ENCODE measurements at places on chromosomes 7 and 10.

DNA sequence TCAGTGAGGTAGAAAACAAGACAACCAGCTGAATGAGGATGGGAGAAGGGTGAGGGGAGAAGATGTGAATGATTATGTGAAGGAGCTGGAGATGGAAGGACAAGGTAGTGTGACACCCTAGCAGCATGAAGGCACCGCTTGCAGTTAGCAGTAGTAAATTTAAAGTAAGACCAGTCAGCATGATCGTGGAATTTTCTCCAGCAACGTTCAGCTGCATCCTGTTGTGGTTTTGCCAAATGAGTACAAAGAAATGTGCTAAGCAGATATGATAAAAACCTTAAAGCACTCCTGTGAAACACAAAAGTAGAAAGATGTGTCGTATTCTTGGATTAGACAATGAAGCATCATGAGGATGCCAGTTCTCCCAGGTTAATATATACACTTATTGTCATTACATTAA is 34.1 kb upstream of the IFRD1 start:
- DNase-seq = no peak

DNA sequence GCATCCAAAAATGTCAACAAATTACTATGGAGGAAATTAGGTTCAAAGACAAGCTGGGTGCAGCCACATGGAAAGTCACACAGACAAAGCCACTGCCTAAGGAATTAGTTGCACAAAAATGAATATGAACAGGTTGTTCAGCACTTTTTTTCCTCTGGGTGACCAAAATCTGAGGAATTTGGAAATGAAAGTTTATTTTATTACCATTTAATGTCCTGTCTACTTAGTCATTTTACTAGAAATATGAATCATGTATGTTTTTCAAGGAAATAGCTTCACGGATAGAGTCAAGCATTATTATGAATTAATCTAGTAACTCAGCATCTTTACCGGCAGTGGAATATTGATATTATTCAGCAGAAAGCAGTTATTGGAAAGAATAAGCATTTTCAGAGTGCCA is 106.3 kb downstream of the ANK3 start:
- no peak for DNase-seq

DNA sequence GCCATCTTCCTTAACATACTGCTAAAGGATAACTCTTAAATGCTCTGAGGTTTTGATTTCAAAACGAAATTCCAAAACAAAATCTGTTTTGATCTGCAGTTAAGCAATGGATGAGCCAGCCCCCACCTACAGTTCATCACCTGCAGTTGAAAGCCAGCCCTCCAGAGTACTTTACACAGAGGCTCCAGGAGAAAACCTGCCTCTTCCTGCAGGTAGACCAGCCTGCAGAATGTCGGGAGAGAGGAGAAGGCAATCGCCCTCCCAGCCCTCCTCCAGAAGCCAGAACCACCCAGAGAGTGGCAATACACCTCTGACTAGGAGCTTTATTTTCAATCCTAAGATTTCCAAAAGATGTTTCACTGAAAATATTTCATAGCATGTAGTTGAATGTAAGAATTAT is 798.1 kb downstream of the GATA3 start:
- DNase-seq = no peak

GRCh38 chr7:103712991-103713778 is 267.2 kb upstream of the SLC26A5 start:
- no peak for DNase-seq

- DNase-seq = no peak
Measured at GRCh38 chr10:67965456-67965855, 81.0 kb downstream of the SIRT1 start.

DNA sequence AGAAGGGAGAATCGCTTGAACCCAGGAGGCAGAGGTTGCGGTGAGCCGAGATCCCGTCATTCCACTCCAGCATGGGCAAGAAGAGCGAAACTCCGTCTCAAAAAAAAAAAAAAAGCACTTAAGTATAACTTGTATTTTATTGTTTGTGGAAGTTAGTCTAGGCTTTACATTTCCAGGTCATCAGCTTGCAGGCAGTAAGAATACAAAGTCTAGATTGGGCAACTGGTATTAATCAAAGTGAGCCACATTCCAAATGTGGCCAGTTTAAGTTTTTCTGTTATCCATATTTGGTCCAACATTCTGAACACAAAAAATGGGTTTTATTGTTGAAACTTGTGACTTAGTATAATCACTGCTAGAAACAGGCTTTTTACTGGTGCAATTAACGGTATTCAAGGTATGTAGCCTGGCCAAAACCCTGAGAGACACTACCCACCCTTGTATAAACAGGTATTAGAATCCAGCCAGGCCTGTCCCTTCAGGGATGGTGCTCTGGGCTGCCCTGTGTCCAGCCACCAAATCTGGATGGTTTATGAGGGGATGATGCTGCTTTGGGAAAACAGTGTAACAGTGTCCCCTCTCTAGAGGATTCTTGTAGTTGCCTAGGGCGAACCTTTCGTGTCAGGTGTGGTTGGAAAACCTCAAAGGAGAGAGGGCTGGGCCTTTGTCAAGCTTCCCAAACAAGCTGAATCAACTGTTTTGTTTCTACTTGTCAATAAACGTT is 122.1 kb upstream of the EFCAB10 start:
- DNase-seq = no peak

- DNase-seq = no peak
Measured at GRCh38 chr7:1922071-1922869, 252.2 kb downstream of the ELFN1 start.

DNA sequence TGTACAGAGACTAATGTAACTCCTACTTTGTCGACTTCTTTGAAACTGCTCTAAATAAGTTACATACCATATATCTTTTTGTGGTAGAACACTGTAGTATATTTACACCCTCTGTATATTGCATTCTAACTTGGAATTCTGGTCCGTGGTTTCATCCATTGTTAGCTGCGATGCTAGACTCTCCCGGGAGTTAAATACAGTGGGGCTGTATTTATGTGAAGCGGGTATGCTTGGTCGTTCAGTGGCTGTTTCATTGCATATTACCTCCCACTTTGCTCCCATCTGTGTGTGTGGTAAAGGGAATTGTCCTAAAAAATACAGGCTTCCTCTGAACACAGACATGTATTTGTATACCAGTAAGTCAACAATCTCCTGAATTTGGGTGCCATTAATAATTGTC is 231.1 kb downstream of the SLC25A13 start:
- no peak for DNase-seq

- DNase-seq = no peak
Measured at GRCh38 chr7:79157281-79157680, 296.2 kb downstream of the MAGI2 start.

- DNase-seq = no peak
Measured at GRCh38 chr10:91012502-91012901, 91.6 kb upstream of the ANKRD1 start.

GRCh38 chr7:11612737-11613136 is 219.3 kb downstream of the THSD7A start:
- no peak for DNase-seq

DNA sequence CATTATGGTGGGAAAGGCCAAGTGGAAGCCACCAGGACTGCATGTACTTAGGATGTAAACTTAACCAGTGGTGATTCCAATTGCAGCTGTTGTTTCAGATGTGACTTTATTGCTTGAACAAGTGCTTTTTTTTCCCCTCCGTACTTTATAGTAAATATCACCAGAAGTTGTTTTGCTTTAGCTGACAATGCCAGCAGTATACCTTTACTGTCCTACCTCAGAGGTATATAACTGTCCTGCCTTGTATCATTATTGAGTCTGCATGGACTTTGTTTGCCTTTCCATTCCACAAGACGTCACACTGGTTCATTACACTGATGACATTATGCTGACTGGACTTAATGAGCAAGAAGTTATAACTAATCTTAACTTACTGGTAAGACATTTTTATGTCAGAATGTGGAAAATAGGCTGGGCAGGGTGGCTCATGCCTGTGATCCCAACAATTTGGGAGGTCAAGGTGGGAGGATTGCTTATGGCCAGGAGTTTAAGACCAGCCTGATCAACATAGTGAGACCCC is 77.1 kb upstream of the RAB18 start:
- no peak for DNase-seq

- DNase-seq = no peak
Measured at GRCh38 chr10:15539262-15539661, 168.2 kb upstream of the FAM171A1 start.

- DNase-seq = peak; percentile 30
Measured at GRCh38 chr7:69373171-69374043, 224.9 kb upstream of the AUTS2 start.

DNA sequence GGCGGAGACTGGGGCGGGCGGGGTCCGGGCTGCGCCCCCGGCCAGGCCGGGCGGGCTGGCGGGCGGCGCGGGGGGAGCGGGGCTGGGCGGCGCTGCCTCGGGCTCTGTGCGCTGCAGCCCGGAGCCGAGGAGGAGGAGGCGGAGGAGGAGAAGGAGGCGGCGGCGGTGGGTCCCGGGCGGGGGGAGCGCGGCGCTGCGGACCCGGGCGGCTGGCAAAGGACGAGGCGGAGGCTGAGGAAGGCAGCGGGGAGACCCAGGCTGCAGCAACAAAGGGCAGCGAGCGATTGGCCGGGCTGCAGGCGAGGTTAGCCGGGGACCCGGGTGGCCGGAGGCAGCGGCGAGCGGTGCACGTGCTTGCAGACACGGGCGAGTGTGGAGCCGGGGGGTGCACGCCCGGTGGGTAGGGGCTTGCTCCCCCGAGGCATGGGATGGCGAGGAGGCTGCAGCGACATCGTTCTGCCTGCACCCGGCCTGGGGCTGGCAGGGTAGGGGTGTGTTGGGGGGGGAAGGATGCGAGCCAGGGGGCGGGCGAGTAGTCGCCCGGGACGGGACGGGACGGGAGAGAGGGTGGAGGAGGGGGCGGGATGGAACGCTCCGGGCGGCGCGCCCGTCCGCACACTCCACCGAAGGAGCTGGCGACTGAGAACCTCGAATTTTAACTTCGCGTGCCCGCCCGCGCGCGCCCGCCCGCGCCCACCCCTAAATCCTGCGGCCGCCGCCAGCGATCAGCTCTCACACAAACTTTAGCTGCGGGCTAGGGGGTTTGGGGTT is 844 bp upstream of the KAT6B start:
- DNase-seq = no peak

DNA sequence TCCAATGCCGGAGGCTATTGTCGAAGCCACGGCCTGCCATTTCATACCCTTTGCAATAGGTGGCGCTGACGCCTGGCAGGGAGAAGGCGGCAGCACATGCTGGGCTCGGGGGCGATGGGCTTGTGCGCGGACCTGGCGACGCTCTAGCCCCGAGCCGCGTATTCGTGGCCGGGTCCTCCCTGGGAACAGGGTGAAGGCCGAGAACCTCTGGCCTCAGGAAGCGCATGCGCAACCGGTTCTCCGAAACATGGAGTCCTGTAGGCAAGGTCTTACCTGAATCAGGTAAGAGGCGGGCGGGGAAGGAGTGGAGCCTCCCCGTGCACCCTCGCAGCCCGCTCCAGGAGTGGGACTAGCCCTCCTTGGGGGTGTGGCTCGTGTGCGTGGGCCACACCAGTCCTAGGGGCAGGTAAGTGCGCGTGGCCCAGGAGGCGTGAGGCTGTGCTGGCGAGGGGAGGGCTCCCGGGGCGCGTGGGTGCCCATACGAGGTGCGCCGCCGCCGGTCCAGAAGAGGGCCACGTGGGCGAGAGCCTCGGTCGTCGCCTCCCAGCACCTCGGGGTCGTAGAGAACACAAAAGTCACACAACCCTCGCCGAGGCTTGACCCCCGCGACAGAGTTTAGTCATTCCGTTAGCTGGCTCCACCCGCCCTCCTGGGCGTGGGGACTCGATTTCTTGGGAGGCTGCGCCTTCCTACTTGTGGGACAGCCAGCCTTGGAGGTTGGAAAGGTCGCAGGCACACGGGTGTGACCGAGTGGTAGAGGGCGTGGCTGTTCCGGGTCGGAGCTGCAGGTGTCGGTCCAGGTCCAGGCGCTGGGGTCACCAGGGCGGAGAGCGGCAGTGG is 5.6 kb upstream of the MEST start:
- no peak for DNase-seq

DNA sequence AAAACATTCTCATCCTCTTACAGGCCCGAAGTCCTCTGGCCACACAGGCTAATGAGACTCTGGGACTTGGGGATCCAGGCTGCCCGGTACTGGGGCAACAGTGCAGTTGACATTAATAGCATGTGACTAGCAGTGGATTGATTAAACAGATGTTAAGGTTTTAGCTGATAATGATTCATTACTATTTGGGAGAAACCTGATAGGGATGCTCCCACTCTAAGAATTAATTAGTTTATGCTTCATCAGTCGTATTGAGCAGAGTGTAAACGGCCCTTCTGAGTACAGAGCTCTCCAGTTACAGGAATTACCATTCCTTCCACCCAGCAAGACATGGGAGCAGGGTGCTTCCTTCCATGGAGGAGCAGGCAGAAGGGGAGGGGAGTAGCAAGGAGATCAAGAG is 82.7 kb downstream of the RPS24 start:
- no peak for DNase-seq

GRCh38 chr10:94631077-94631875 is 52.3 kb upstream of the CYP2C18 start:
- DNase-seq = no peak

DNA sequence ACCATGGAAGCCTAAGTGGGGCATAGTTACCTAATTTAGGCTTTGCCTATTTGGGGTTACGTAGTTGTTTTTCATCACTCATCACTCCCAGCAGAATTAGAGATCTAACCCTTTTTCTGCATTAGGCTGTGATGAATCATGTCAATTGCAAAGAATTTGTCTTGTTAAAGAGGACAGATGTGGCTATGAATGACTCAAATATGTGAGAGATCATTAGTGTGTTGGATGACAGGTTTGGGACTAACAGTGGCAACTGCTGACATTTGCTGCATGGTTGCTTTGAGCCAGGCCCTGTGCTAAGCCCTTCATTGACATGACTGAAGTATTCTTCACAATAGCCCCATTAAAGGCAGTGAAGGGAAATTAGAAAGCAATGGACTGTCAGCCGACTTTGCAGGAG is 83.4 kb upstream of the BMPER start:
- DNase-seq = no peak

DNA sequence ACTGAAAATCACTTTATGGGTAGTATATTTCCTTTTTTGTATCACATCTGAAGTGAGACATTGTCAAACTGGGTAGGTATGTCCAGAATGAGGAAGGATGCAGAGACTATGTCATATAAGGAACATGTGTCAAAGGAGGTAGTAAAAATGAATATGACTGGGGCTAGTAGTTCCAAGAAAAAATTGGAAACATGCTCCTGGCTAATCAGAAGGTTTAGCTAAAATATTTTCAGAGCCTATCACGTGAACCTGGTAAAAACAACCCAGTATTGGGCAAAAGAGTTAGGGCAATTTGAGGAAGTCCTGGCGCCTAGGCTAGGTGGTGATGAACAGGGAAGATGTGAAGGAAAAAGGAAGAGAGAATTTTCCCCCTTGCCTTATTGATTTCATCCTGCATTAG is 26.4 kb downstream of the ENTPD1 start:
- no peak for DNase-seq

DNA sequence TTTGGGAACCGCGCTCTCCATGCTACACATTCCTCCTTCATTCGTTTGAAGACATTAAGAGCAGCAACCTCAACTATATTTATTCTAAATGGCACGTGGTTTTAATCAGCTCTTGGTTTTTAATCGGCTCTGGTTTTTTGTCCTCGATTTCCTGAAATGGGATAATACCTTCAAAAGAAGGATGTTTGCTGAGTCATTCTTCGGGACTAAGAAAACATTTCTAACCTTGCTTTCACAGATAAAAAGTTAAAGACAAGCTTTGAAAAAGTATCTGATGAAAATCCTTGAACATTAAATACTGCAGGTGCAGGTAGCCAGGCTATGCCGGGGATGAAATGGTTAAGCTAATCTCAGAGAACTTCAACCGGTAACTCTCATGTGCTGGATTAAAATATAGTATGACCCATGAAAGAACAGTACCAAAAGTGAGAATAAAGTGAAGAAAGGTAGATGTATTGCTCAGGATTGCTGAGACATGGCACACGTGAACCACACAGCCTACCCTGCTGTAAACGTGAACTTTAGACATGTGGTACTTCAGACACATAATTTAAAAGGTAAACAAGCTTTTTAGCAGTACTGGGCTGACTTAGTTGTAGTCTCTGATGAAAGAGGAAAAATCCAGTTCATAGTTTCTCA is 89.1 kb downstream of the PTPRN2 start:
- DNase-seq = no peak
